ENCODE measurements at places on chromosomes 13 and 19.

- no peak for DNase-seq
Observed at GRCh38 chr13:21014502-21015170, 46.8 kb downstream of the LATS2 start.

DNA sequence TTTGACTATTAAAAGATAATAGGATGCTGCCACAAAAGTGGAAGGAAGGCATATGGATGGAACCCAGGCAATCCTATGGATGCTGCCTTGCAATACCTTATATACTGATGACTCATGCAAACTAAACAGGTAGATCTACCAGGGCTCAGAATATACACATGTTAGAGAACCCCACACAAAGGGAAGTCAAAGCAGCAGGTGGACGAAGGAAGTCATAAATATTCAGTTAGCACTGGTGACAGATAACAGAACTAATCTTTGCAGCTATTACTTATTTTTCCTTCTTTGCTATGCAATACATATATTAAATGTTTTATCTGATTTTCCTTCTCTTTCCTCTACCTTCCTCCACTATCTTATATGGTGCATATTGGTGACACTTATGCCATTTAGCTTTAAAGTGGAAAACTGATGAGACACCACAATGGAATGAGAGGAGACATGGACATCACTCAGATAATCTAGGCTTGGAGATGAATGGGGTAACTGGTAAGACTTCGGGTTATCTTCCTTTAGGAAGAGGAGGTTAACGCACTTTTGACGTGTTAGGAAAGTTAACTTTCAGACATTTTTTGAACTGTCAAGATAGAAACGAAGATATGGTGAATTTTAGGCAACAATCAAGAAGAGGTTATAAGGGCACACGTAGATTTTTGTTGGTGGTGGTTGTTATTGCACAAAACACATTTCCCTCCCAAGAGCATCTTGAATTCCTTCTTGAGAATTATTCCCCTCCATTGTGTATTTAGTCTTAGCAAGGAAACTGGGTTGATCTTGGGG lies 39.8 kb upstream of the MBNL2 start:
- no peak for DNase-seq

GRCh38 chr13:20415306-20415679 lies 110.4 kb downstream of the CRYL1 start:
- DNase-seq, result no peak

GRCh38 chr13:36673838-36674326 lies at the start of gene SERTM1:
Gene SERTM1 (plus strand): TSS chr13:36674020. CDS start chr13:36695079, 21,059 bp downstream.
- no peak for DNase-seq

- no peak for DNase-seq
Observed at GRCh38 chr19:53045536-53045935, 996 bp downstream of the ERVV-2 start.

GRCh38 chr13:20144141-20144850 lies 16.6 kb downstream of the GJA3 start:
- DNase-seq, result peak; percentile 30

DNA sequence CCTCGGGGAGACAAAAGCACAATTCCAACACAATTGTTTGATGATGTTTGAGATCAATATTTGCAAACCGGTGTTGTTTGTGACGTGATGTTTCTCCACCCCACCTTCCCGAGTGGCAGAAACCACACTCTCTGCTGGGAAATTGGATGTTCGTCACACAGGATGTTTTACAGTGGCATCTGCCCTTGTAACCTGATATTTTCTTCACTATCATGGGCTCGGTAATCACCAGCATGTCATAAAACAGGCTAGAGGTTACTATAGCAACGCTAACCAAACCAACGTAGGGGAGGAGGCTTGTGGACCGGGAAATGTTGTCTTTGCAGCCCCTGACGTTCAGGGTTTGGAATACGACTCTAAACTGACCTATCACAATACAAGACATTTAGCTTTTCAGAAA lies 454.5 kb downstream of the IRS2 start:
- no peak for DNase-seq

- no peak for DNase-seq
Observed at GRCh38 chr19:33784432-33784831, 12.2 kb upstream of the KCTD15 start.

- DNase-seq, result no peak
Observed at GRCh38 chr19:18313398-18313797, 9.5 kb downstream of the LSM4 start.

- DNase-seq, result no peak
Observed at GRCh38 chr19:32415669-32416068, 10.1 kb downstream of the DPY19L3 start.

DNA sequence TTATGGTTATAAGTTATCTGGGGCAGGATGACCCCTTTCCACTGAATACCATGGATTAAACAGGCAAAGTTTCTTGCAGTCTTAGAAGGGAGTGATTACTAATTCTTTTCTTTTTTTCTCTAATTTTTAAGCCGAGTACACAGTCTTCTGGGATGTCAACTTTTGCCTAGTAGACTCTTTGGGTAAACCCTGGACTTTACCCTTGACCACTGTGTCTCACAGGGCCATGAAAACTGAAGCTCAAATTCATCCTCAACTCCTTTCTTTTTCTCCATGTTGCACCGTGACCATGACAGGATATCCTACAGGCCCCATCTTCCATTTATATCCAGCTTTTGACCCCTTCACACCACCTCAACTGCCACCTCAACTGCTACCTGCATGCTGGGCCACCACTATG lies 51.8 kb downstream of the GJA3 start:
- no peak for DNase-seq

DNA sequence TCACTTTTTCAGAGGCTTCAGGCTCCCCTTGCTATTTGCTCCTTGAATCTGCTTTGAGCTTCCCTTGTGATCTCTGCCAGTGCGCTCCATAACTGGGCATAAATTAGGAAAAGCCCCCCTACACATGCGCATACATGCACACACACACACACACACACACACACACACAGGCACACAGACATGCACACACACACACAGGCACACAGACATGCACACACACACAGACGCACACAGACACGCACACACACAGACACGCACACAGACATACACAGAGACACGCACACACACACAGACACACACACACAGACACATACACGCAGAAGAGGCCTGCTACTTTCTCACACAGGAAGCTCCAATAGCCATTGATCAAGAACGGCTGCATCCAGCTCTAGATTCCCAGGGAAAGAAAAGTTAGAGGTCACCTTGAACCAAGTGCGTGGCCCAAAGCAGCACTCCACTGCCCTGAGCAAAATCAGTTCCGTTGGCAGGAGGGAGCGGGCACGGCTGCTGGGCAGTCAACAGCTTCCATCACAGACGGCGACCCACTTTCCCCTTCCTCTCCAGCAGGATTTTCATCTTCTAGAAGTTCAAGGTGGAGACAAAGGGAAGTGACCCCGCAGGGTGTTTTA lies 145.6 kb downstream of the DPF1 start:
- DNase-seq, result no peak

GRCh38 chr19:6779206-6779605 lies 6.7 kb downstream of the VAV1 start:
- DNase-seq, result no peak

DNA sequence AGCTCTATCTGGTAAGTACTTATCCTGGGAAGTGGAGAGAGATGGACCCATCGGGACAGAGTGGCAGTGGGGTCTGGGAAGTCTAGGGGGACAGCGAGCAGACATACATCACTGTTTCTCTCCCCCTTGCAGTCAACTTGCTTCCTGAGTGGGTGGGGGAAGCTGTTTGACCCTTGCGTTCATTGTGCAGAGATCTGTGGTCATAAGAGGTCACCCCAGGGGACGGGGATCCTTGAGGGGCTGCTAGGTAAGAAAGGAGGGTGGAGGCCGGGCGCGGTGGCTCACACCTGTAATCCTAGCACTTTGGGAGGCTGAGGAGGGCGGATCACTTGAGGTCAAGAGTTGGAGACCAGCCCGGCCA lies 474 bp downstream of the ARHGEF18 start:
- DNase-seq, result no peak

GRCh38 chr19:17718947-17719711 lies at the start of gene MAP1S:
Gene MAP1S (plus strand): TSS chr19:17719480. CDS start chr19:17719503, 23 bp downstream.
- DNase-seq, result peak; percentile 88

- DNase-seq, result no peak
Observed at GRCh38 chr19:57552432-57552831, 7.2 kb downstream of the ZNF550 start.

- DNase-seq, result peak; percentile 64
Observed at GRCh38 chr19:8158411-8159074, 9.2 kb upstream of the FBN3 start.

DNA sequence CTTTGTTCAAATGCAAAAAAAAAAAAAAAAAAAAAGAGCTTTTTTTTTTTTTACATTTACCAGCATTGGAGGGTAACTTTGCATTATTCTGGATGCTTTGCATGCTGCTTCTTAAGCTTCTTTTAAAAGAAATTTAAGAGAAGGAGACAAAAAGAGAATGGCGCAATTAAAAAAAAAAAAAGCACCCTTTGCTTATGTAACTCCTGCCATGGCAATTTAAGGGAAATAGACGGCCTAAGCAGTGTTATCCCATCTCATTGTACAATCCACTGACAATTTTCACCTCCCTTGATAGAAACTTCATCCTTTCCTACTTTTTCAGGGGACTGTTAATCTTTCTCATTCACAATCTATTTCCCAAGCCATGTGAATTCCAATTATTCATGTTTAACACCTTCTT lies 129.8 kb downstream of the KCTD12 start:
- no peak for DNase-seq

- no peak for DNase-seq
Observed at GRCh38 chr13:50561739-50562138, 281.8 kb downstream of the DLEU7 start.

All from activated CD8-positive, alpha-beta memory T cell treated with anti-CD3 and anti-CD28 coated beads for 24 hours (primary cell).